Fibroblast of villous mesenchyme (primary cell): ENCODE measurements at places on chromosomes 5 and 9.

GRCh38 chr5:33794550-33795181 is 97.1 kb downstream of the ADAMTS12 start:
- DNase-seq = peak; percentile 37

- DNase-seq = no peak
These were observed 178.8 kb upstream of the HAPLN1 start for GRCh38 chr5:83899326-83899970.

DNA sequence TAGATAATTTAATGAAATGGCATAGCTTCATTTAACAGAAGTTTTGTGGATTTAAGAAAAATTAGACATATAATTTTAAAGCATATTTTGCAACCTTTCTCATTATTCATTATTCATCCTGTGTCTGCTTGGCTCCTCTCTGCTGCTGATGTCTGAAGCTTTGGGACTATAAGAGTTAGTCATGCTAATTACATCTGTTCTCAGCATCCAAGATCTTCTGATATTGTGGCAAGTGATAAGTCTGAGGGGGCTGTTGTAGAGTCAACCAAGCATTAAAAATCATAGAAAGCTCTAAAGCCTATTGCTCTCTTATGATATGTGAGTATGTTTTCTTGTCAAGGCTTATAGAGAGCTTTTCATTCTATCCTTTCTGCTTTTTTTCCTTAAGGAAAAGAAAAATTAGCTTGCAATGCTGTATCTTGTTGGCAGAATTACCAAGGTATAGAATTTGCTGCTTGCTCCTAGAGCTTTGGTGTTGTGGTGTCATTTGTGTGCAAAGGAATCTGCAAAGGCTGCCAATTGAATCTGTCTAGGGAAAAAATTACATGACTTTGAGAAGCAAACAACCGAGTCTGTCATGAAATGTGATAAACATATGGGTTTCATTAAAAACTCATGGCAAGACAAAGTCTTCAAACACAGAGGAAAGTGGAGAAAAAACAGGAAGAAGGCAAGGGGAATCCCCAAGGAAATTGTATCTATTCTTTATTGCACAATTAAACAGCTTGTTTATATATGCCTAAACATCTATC is 156.1 kb upstream of the DAB2 start:
- peak; percentile 70 for DNase-seq

DNA sequence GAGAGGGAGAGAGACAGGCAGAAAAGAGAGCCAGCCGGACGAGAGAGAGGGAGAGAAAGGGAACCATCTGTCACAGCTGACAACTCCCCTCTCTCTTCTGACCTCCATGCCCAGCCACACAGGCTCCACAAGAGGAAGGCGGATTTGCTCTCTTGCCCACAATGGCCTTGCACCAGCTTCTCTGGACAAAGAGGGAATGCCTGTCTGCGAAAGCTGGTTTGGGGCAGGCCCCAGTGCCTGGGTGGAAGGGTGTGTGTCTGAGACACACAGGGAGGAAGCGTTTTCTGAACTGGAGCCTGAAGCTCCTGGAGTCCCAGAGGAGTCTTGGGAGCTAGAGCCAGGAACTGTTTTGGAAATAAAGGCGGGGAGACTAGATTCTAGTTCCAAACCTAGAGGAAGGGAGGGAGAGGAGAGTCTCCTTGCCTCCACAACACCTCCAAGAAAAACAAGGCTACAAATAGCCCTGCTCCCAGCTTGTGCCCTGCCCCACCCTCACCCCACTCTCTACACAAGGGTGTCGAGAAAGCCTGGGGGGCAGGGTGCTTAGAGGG is 12.5 kb downstream of the C1QTNF2 start:
- no peak for DNase-seq

- no peak for DNase-seq
These were observed 141.4 kb downstream of the SEC61B start for GRCh38 chr9:99363509-99363908.

- no peak for DNase-seq
These were observed 15.2 kb downstream of the NUP214 start for GRCh38 chr9:131140550-131140949.

DNA sequence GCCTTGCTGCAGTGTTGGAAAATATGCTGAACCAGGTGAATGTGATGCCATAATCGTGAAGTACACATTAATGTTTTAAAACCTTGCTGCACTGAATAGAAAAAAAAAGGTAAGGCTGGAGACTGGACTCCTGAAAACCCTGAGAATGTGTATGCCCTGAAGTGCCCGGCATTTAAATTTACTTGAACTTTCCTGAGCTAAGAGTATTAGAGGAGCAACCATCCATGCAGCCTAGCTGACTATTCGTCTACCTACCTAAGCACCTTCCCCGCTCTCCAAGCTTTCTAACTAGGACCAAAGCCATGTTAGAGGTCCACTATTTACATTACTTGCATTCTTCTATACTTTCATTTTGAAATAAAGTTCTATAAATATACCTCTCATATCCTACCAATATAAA is 1.4 kb downstream of the GABRG2 start:
- no peak for DNase-seq

DNA sequence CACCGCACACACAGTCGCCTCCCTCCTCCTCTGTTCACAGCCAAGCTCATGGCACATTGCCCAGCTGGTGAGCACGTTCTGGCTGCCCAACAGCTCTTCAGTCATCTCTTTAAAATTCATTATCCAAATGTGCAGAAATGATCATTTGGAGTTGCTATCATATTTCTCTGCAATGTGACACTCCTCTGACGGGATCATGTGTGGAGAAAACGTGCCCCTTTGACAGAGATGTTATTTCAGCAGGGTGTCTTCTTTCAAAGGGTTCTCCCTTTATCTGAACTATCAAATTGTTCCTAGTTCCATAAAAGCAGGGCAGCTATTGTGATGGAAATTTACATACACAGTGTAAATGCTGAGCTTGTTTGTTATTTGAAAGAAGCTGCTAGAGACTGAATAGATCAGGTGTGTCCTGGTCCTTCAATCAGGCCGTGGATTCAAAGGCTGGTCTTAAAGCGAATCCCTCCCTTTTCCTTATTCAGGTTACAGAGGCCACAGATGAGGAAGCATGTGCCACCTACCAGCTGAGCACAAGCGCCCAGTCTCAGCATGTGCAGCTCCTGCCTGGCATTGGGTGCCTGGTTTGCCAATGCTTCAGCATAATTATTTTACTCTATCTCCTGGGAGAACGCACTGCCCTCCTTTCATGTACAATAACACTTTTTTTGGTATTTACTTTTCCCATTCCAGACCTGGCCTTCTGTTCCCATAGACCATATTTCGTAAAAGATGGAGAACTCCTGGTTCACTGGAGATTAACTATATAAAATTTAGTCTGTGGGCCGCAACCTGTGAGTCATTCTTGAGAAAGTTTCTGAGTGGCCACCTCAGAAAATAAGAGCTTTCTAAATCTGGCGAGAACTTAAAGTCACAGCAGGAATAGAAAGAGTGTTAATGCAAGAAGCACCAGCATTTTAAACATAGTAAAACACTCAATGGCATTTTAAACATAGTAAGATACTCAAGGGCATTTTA is 433.7 kb downstream of the ENC1 start:
- peak; percentile 49 for DNase-seq

- no peak for DNase-seq
These were observed 15.9 kb upstream of the RUFY1 start for GRCh38 chr5:179534431-179534830.

DNA sequence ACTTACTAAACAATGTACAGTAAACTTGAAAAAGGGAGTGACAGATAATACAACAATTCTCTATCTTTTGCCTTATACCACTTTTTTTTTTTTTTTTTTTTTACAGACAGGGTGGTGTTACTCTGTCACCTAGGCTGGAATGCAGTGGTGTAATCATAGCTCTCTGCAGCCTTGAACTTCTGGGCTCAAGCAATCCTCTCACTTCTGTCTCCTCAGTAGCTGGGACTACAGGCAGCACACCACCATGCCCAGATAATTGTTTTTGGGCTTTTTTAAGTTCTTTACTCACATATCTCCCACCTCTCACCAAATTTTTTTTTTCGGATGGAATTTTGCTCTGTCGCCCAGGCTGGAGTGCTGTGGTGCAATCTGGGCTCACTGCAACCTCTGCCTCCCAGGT is 171.9 kb upstream of the SLC12A2 start:
- no peak for DNase-seq

DNA sequence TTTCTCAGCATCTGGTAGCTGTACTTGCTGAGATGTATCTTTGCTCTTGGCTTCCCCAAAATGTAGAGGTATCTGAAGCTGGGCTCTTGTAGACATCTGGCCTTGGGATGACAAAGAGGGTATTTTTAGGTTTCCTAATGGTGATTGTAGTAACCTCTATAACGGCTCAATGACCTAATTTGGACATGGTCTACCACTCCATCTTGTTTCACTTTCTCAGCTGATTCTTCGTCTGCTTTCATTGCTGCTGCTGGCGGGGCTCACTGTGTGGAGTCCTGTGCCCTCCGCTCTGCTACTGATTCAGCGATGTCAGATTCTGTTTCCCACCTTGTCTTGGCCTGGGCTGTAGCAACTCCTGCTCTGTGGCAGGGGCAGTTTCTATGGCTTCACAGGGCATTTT is 12.7 kb upstream of the MARCHF11 start:
- no peak for DNase-seq

- no peak for DNase-seq
These were observed 163.7 kb downstream of the ROR2 start for GRCh38 chr9:91786132-91786896.

GRCh38 chr5:155252025-155252424 is 238.5 kb downstream of the KIF4B start:
- DNase-seq = no peak

DNA sequence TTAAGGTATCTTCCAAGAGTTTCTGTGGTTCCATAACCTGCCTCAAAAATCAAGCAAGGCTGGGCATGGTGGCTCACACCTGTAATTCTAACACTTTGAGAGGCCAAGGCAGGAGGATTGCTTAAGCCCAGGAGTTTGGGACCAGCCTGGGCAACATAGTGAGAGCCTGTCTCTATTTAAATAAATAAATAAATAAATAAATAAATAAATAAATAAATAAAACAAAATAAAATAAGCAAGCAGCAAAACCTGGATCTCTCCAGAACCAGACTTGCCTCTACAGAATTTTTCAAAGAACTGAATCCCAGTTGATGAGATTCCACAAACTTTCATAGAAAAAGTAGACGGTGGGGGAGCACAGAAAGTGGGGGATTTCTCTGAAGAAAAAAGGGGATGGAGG is 12.3 kb downstream of the SERINC5 start:
- no peak for DNase-seq

DNA sequence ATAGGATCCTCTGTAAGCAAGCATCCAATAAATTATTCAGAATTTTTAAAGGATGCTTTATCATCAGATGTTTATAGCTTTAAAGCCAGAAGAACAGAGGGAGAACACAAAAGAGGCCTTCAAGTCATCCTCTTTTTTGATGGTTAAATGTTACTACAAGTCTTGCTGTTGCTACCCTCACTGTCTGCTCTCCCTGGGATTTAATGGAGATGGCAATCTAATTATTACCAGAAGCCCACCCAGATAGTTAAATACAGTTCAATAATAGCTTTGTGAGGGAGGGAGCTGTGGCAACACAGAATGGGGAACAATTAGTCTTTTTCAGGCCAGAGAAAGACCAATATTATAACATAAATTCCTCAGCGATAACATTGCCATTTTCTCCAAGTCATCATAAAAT is 87.0 kb upstream of the ACTBL2 start:
- no peak for DNase-seq

DNA sequence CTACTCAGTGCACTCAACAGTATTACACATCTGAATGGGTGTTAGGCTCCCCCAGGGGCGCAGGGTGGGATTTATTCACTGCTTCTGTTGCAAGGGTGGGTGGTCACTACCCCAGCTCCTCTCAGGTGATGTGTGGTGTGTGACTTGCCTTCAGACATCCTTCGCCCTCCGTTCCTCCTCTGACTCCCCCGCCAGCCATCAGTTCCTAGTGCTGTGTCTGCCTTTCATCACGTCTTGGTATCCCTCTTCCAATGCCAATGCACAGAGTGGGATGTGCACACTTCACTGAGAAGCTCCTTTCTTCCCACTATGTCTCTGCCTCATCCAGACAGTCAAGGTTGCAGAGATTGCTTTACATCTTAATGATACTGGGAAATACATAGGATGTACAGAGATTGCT is 79.4 kb downstream of the SLIT3 start:
- DNase-seq = no peak

DNA sequence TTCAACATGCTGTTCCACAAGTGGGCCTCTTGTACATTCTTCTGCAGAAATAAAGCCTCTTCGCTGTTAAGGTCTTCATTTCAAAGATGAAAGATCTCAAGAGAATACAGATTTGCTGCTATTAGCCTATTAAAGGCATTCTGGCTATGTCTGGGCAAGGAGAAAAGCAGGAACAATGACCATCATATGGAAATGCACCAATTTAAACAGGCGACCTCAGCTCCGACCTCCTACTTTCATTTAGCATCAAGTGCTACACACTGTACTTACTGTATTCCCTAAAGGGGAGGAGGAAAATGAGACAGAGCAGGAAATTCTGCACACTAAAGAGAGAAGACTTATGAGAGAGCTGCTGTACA is 64.8 kb downstream of the HABP4 start:
- DNase-seq = no peak

DNA sequence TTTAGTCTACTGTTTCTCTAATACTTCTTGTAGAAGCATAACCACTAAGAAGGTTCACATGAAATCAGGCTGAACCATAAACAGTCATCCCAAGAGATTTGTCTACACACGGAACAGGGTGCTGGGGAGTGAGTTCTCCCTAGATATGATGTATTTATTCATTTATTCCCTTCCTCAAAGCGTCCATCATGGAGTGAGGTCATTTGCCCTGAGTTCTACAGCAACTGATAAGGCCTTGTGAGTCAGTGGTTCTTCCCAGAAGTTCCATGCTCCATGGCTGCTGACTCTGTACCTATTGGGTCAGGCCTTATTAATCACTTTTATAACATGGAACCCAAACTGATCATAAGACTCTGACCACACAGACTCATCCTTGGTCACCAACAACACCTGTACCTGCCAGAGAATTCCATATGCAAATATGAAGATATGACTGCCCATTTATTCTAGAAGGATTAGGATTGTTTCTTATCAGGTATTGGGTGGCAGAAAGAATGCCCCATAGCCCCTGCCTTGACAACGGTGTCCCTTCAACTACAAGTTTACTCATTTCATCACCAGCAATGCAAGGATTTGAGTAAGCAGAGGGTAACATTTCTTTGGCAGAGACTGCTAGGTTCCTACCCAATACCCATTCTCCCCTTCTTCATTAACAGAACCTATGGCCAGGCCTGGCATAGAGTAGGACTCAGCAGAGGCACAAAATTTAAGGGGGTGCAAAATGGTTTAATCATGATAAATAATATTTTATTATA is 118.1 kb downstream of the LHFPL2 start:
- DNase-seq = peak; percentile 85

GRCh38 chr5:125033602-125034001 is 287.2 kb upstream of the ZNF608 start:
- no peak for DNase-seq

DNA sequence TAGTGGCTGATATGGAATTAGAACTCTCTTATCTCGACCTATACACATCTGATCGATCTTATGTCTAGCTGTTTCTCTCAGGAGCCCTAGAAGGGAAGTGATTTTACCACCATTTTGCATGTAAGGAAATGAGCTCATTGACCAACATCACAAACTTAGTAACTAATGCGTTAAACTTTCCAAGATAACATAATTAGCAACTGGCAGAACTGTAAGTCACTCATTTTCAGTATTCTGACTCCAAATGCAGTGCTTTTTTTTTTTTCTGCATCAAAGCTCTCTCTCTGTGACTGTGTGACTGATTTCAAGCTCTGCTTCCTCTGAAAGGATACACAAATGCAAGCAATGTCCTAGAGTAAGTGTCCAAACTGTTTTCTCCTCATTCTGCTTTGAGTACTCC is 68.1 kb upstream of the FBXL7 start:
- no peak for DNase-seq

- DNase-seq = no peak
These were observed 87.7 kb upstream of the ASS1 start for GRCh38 chr9:130356877-130357584.
